ENCODE measurements at places on chromosomes 6 and 20. TPM values are rescaled to one million over a fixed set of nuclear protein-coding genes. Genes with fewer than 3 reads are reported as not detected.

DNA sequence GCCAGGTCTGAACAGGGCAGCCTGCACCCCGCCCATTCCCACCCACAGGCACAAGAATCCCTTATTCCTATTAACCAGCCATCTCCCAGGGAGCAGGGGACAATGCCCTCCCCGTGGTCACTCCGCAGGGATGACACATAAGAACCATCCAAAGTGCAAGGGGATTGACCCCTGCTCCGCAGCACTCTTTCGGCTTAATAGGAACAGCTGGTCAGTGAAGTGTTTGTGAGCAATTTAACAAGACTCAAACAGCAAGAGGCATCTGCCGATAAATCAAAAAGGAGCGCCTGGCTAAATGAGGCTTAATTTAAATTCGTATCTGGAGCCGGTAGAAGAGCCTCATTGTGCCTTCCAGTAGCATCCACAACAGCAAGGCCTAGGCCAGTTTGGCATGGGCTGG lies 389.4 kb downstream of the RNGTT start:
- no peak for ATAC-seq

HCRTR2 gene
- total RNA-seq = not detected

- ATAC-seq = no peak
Observed at GRCh38 chr6:21085211-21085610, 508.3 kb upstream of the SOX4 start.

CRNKL1 gene
- 16.2 TPM for total RNA-seq

GRCh38 chr6:129046526-129046925 lies 163.6 kb downstream of the LAMA2 start:
- no peak for ATAC-seq

DNA sequence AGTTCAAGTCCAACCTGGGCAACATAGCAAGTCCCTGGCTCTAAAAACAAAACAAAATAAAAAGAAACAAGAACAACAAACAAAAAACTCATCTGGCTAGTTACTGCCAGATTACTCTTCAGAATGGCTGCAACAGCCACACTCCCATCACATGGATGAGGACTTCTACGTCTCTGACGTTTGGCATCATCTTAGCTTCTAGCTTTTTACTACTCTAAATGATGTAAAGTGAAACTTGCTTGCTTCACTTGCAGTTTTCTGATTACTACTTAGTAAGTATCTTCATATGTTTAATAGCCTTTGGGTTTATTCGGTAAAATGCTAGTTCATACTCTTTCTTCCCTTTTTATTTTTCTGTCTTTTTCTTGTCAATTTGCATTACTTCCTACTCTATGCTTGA lies 161.1 kb upstream of the CARMIL1 start:
- ATAC-seq = peak; percentile 67

ASF1A gene
- 11.3 TPM for total RNA-seq

DNA sequence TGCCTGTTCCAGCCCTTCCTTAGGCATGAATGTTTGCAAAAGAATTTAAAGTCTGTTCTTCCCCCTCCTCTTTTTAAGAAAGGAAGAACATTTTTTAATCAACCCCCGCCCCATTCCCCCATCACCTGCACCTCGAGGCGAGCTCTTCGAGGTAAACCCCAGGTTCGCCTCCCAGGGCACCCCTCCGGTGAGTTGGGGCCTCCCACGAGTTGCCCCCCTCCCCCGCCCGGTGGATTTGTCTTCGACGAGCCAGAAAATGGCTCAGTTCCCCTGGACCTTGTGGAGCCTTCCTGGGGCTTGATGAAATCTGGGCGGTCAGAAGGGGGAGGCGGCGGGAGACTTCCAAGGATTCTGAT lies 256 bp upstream of the OVOL2 start:
- no peak for ATAC-seq

DNA sequence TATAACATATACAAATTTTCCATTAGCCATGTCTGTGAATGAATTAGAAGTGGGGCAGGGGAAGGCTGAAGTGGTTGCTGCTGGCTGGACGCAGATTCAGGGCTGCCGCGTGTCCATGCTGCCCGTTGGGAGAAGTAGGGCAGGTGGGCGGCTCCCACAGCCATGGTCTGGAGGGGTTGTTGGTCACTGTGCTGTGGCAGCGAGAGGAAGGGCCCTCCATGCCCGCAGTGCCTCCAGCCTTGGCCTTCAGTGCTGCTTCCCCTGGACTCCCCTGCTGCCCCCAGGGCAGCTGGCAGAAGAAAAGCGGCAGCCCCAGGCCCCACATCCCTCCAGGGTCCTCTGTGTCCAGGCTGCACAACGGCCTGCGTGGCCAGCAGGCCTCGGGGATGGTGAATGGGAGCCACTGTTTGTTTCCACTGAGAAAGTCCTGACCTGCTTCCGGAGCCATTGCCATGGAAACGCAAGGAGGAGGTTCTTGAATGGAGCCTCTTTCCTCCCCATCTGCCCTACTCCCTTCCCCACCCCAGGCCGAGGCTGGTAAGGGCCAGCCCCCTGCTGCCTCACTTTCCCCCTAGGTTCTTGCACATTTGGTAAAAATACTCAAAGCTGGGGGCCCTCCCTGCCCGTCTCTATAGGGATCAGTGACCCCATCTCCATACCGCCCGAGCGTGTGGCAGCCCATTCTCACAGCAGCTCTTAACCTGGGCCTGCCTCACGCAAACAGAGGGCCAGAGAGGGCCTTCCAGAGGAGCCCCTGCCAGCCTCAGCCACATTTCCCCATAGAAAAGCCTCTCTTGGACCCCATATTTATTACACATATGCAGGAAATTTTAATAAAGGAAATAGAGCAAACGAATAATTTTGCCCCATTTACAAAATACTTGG lies 113.3 kb downstream of the SASH1 start:
- no peak for ATAC-seq

DNA sequence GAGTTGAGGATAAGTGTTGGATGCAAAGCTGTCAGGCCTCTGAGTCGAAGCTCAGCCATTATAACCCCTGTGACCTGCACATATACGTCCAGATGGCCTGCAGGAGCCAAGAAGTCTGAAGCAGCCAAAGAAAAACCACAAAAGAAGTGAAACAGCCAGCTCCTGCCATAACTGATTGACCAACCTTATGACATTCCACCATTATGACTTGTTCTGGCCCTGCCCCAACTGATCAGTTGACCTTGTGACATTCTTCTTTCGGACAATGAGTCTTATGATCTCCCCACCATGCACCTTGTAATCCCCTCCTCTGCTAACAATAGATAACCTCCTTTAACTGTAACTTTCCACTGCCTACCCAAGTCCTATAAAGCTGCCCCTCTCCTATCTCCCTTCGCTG lies 133.7 kb upstream of the AGPAT4 start:
- no peak for ATAC-seq

- ATAC-seq = no peak
Observed at GRCh38 chr6:149988550-149989346, 25.0 kb downstream of the ULBP1 start.

DNA sequence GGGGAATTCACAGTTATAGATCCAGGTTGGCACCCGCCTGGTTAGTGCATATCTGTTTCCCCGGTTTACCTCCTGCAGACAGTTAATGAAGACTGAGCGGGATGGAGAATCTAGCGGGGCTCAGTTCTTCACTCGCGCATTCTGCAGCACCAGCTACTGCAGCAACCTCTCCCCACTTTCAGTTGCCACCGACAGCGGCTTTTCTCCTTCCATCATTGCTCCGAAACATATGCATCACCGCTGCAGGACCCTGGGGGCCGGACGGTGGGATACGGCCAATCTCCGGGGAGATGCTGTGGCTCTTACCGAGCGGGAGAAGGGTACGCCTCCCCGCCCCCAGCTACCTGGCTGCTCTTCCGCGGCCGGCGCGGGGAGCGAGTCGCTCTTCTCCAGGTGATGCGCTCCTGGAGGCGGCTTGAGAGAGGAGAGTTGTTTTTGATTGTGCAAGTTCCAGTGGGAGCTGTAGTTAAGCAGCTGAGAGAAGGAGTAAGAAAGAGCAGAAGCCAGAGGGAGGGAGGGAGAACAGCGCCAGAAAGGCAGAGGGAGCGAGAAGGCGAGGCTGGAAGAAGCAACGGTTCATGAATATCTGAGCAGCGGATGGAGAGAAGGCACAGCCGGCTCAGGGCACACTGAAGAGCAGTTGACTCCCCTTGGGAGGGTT lies at the start of gene SGK1:
TSS of gene SGK1 (minus strand) at position 642 of the 661 bp plus-strand sequence. CDS start 652 bp downstream, outside the sequence.
- ATAC-seq = peak; percentile 78

TULP1 gene
- not detected for total RNA-seq

DNA sequence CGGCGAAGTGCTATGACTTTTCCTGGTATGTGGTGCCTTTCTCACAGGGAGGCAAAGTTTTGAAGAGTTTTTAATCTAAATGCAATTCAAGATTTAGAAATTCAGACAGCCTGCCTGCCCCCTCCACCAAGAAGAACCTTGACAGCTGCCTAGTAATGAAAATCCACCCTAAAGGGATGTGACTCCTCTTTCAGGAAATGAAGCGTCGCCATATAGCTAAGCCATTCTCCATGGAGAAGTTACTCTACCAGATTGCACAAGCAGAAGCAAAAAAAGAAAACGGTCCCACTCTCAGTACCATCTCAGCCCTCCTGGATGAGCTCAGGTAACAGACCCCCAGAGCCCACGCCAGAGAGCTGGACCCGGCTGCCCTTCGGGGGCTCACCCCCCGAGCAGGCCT lies 150.1 kb downstream of the DTNBP1 start:
- no peak for ATAC-seq

DNA sequence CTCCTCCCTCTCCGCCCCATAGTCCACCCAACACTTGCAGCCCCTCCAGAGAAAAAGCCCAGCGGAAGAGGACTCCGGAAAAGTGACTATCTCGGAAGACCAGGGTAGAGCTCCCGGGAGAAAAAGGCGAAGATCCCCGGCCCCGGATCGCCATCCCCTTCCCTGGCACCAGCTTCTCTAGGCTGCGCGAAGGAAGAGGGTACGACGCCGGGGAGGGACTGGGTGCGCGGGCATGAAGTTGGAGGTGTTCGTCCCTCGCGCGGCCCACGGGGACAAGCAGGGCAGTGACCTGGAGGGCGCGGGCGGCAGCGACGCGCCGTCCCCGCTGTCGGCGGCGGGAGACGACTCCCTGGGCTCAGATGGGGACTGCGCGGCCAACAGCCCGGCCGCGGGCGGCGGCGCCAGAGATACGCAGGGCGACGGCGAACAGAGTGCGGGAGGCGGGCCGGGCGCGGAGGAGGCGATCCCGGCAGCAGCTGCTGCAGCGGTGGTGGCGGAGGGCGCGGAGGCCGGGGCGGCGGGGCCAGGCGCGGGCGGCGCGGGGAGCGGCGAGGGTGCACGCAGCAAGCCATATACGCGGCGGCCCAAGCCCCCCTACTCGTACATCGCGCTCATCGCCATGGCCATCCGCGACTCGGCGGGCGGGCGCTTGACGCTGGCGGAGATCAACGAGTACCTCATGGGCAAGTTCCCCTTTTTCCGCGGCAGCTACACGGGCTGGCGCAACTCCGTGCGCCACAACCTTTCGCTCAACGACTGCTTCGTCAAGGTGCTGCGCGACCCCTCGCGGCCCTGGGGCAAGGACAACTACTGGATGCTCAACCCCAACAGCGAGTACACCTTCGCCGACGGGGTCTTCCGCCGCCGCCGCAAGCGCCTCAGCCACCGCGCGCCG lies 822 bp downstream of the FOXQ1 start:
- no peak for ATAC-seq
